ENCODE measurements at places on chromosomes 1 and 21. TPM values are rescaled to one million over a fixed set of nuclear protein-coding genes. Genes with fewer than 3 reads are reported as not detected.

The ICOSLG gene
- 40.9 TPM for total RNA-seq

The ENAH gene
- total RNA-seq, result 1.2 TPM

The HES4 gene
- total RNA-seq, result 0.67 TPM

The NPL gene
- total RNA-seq, result 2.9 TPM

The OR2AK2 gene
- total RNA-seq, result not detected

The S100A1 gene
- 0.69 TPM for total RNA-seq

DNA sequence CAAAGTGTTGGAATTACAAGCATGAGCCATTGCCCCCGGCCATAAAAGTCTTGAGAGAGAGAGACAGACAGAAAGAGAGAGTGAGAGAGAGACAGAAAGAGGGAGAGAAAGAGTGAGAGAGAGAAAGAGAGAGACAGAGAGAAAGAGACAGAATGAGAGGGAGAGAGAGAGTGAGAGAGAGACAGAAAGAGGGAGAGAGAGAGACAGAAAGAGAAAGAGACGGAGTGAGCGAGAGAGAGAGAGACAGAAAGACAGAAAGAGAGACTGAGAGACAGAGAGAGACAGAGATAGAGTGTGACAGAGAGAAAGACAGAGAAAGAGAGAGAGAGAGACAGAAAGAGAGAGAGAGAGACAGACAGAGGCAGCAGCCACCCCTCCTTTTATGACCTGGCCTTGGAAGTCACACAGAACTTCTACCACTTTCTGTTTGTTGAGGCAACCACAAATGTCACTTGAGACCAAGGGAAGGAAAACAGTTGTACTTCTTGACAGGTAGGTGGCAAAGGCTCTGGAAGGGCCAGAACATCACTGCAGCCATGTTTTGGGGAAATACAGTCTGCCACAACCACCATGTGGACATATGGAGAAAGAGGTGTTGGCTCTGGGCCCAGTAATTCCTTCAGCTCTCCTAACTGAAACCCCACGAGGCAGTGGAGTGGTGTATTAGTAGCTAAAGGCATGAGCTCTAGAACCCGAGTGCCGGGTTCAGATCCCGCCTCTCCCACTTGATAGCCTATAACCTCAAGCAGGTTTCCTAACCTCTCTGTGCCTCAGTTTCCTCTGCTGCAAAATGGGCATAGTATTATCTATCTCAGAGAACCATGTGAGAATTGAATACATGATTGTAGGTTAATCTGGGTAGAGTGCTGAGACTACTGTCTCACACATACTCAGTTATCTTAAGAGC, 50.6 kb downstream of the TNFRSF8 start:
- DNase-seq, result no peak

- DNase-seq, result no peak
These were observed 58.8 kb downstream of the TOR1AIP2 start for GRCh38 chr1:179818743-179819173.

GRCh38 chr21:29800056-29800455, 139.7 kb downstream of the GRIK1 start:
- DNase-seq, result no peak

Measured in activated B cell treated with CpG ODN at 0.5 μM for 24 hours (primary cell).